ENCODE measurements at places on chromosomes 13 and 19. TPM values are rescaled to one million over a fixed set of nuclear protein-coding genes. Genes with fewer than 3 reads are reported as not detected.
A peak's percentile ranks its signal among the peaks of the same experiment; 100 is the strongest.

Gene MCF2L
- total RNA-seq = 6.7 TPM

Gene ZNF223
- 5.2 TPM for total RNA-seq

Gene KLK14
- not detected for total RNA-seq

Gene ZNF208
- not detected for total RNA-seq

Gene PPP1R15A
- 104 TPM for total RNA-seq

Gene ZNF221
- 8.7 TPM for total RNA-seq

Gene SIGLEC10
- not detected for total RNA-seq

Gene BBC3
- 12.6 TPM for total RNA-seq

Gene ZNF805
- 24.3 TPM for total RNA-seq

Gene SHANK1
- total RNA-seq = 0.65 TPM

Gene CYP4F2
- total RNA-seq = not detected

Gene C5AR1
- 3.7 TPM for total RNA-seq

GRCh38 chr13:110037925-110038573 is 251.7 kb upstream of the IRS2 start:
- H3K36me3 ChIP-seq = peaks cover 2% of the 10 kb centered on the region
- no peaks in the 10 kb centered on the region for H3K27me3 ChIP-seq
- H3K4me1 ChIP-seq = peaks cover 5% of the 10 kb centered on the region
- no peak overlapping the region for H3K4me3 ChIP-seq
- DNase-seq = no peak
- no peak overlapping the region for H3K27ac ChIP-seq

GRCh38 chr19:29309637-29310036 is 96.7 kb upstream of the UQCRFS1 start:
- H3K36me3 ChIP-seq = no peaks in the 10 kb centered on the region
- DNase-seq = no peak

GRCh38 chr19:14476673-14477401 is 1.7 kb upstream of the PTGER1 start:
- peaks cover 6% of the 10 kb centered on the region for H3K36me3 ChIP-seq
- H3K4me1 ChIP-seq = peaks cover 40% of the 10 kb centered on the region
- H3K27ac ChIP-seq = peak overlapping the region; percentile 93
- H3K27me3 ChIP-seq = no peaks in the 10 kb centered on the region
- DNase-seq = peak; percentile 85
- peak overlapping the region; percentile 45 for H3K4me3 ChIP-seq

DNA sequence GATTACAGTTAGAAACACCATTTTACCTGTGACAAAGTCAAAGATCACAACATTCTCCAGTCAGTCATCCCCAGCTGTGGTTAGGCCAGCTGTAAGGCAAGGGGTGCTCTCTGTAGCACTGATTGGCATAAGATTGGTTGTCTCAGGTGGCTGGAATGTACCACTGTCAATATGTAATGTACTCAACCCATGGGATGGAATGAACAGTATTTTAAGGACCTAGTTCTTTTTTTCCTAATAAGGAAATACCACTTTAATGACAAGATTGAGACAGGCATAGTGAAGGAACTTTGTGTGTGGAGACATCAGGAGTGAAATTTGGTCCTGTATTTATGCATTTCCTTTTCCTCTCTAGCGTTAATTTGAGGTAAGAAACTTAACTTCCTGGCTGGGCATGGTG is 310.7 kb downstream of the ITGBL1 start:
- DNase-seq = no peak
- peaks cover 10% of the 10 kb centered on the region for H3K4me1 ChIP-seq
- H3K27me3 ChIP-seq = no peaks in the 10 kb centered on the region
- H3K27ac ChIP-seq = no peak overlapping the region
- H3K4me3 ChIP-seq = no peak overlapping the region

DNA sequence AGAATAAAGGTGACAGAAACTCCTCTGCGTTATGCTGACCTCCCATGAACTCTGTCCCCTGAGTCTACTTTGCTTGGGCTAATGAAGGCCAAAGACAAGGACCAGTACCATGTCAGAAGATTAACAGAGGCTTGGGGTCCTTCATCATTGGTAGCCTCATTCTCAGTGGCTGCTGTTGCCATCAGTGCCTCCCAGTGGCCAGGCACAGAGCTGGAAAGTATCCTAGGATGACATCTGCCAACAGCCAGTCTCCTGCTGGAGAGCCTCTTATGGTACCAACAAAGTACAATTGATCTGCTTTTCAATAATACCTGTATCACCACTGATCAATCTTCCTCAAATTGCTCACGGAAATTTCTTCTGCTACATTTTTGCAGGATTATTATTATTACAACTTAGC is 281.6 kb downstream of the DNAJC15 start:
- DNase-seq = no peak
- no peaks in the 10 kb centered on the region for H3K27me3 ChIP-seq
- H3K36me3 ChIP-seq = no peaks in the 10 kb centered on the region
- H3K4me3 ChIP-seq = no peak overlapping the region

- H3K36me3 ChIP-seq = peaks cover 4% of the 10 kb centered on the region
- no peak overlapping the region for H3K4me3 ChIP-seq
- H3K27me3 ChIP-seq = no peaks in the 10 kb centered on the region
- DNase-seq = no peak
- peaks cover 4% of the 10 kb centered on the region for H3K4me1 ChIP-seq
Observed at GRCh38 chr19:48192750-48193149, 22.3 kb downstream of the ZSWIM9 start.

DNA sequence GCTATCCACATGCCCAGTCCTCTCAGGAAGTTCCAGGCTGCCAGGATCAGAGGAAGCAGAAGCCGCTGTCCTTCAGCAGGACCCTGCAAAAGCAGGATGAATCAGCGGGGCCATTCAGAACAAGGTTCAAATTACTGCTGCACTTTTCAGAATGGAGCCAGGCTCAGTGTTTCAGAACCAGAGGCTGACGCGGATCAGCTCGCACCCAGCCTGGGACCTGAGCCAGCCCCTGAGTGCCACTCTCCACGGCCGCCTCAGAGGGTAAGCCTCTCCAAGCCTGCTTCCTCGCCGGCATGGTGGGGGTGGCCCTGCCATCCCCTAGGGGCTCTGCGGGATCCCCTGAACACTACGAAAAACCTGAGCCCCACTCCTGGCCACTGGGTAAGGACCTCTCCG is 24.7 kb downstream of the RASA3 start:
- peak; percentile 61 for DNase-seq
- H3K4me1 ChIP-seq = peaks cover 71% of the 10 kb centered on the region
- peak overlapping the region; percentile 81 for H3K27ac ChIP-seq
- peaks cover 2% of the 10 kb centered on the region for H3K36me3 ChIP-seq
- no peaks in the 10 kb centered on the region for H3K27me3 ChIP-seq

GRCh38 chr19:3383121-3383722 is 16.8 kb downstream of the NFIC start:
- peaks cover 32% of the 10 kb centered on the region for H3K4me1 ChIP-seq
- H3K27me3 ChIP-seq = no peaks in the 10 kb centered on the region
- H3K27ac ChIP-seq = no peak overlapping the region
- H3K4me3 ChIP-seq = no peak overlapping the region
- no peak for DNase-seq

DNA sequence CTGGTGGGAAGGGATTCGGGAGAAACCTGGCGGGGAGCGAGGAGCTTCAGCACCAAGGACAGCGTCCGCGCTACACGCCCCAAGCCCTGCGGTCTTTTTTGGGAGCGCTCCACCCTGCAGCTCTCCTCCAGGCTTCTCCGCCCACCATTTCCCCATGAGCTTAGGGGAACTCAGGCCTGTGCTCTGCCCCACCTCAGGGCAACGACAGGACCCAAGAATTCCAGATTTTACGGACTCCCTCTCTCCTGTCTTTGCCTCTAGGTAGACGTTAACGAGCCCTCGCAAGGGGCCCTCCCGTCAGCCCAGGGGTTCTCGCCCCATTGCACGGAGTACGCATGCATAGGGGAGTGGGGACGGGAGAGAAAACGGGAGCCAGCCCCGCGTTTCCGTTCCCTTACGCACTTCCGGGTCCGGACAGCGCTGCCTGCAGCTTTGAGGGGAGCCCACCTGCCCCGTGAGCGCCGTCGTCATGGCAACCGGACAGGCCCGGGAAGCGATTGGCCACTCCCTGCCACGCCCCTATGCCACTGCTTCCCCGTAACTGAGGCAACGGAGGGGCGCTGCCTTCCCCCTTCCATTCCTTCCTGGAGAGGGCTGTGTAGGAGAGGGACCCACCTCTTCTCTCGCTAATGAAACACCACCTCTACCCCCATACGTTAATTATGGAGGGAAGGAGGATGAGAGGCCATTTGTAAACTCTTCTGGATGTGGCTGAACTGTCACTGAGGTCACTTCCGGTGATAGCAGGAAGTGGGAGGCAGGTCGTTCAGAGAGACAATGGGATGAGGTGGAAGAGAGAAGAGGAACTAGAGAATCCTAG is 20.8 kb downstream of the NOVA2 start:
- H3K36me3 ChIP-seq = no peaks in the 10 kb centered on the region
- H3K27me3 ChIP-seq = peaks cover 16% of the 10 kb centered on the region
- no peak overlapping the region for H3K27ac ChIP-seq
- H3K4me3 ChIP-seq = peak overlapping the region; percentile 58
- H3K4me1 ChIP-seq = peaks cover 7% of the 10 kb centered on the region
- DNase-seq = no peak

- DNase-seq = no peak
- H3K4me1 ChIP-seq = peaks cover 43% of the 10 kb centered on the region
- H3K27me3 ChIP-seq = no peaks in the 10 kb centered on the region
- H3K27ac ChIP-seq = no peak overlapping the region
- H3K4me3 ChIP-seq = no peak overlapping the region
- H3K36me3 ChIP-seq = no peaks in the 10 kb centered on the region
Observed at GRCh38 chr19:10894911-10895213, 23.5 kb downstream of the CARM1 start.

DNA sequence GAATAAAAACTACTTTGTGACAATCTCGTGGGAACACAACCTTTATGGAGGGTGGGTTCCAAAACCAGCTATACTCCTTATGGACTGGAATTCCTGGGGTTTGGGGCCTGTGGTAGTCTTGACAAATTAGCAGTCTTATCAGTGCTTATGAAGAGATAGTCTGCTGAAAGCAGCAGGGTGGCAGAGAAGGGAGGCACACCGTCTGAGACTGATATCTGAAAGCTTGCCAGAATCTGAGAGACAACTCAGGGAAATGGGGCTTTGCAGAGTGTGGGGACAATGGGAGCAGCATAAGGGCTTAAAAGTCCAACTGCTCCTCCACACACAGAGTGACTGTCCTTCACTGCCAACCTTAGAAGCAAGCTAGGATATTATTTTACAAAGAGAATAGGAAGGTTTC is 95.9 kb downstream of the UGGT2 start:
- H3K4me3 ChIP-seq = no peak overlapping the region
- H3K27ac ChIP-seq = no peak overlapping the region
- peaks cover 34% of the 10 kb centered on the region for H3K36me3 ChIP-seq
- no peak for DNase-seq
- H3K4me1 ChIP-seq = no peaks in the 10 kb centered on the region

GRCh38 chr19:51714848-51715247 is 8.9 kb downstream of the HAS1 start:
- H3K4me3 ChIP-seq = no peak overlapping the region
- peaks cover 30% of the 10 kb centered on the region for H3K27me3 ChIP-seq
- no peak for DNase-seq

DNA sequence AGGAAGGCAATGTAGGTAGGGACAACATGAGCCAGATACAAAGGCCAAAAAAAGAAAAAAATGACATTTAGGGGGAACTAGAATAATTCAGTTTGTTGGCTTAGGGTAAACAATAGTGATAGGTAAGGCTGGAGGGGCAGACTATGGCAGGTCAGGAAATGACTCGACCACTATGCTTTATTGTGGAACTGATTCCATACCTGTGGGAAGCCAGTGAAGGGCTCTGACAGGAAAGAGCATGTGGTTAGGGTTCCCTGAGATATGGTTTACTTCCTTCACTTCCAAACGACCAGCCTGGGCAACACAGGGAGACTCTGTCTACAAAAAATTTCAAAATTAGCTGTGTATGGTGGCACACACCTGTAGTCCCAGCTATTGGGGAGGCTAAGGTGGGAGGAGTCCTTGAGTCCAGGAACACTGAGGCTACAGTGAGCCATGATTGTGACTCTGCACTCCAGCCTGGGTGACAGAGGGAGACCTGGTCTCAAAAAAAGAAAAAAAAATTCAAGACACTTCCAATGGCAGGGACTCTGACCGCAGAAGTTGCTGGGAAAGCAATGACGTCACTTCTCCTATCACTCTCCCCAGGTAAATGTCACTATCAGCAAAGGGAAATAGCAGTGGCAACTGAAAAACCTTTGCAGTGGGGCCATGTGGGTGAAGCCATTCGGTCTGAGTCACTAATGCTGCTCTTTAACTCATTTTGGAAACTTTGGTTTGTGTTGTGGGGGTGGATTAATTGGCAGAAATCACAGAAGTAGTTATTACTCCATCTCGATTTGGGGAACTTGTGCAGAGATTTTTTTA is 192.8 kb upstream of the TSC22D1 start:
- no peaks in the 10 kb centered on the region for H3K36me3 ChIP-seq
- H3K4me1 ChIP-seq = peaks cover 4% of the 10 kb centered on the region
- H3K27ac ChIP-seq = no peak overlapping the region
- H3K27me3 ChIP-seq = no peaks in the 10 kb centered on the region
- no peak for DNase-seq

GRCh38 chr19:14915116-14915515 is 26.2 kb upstream of the OR7C2 start:
- DNase-seq = no peak
- no peak overlapping the region for H3K4me3 ChIP-seq
- H3K27ac ChIP-seq = no peak overlapping the region
- H3K27me3 ChIP-seq = peaks cover 14% of the 10 kb centered on the region

GRCh38 chr13:78024996-78025395 is 106.4 kb upstream of the EDNRB start:
- H3K27ac ChIP-seq = no peak overlapping the region
- DNase-seq = no peak
- no peaks in the 10 kb centered on the region for H3K27me3 ChIP-seq
- H3K4me1 ChIP-seq = peaks cover 6% of the 10 kb centered on the region

- no peaks in the 10 kb centered on the region for H3K27me3 ChIP-seq
- H3K4me3 ChIP-seq = no peak overlapping the region
- no peaks in the 10 kb centered on the region for H3K36me3 ChIP-seq
- no peak for DNase-seq
Observed at GRCh38 chr13:104015646-104016396, 949.6 kb upstream of the SLC10A2 start.

Measured in chondrocyte (in vitro differentiated cells).